ENCODE measurements at places on chromosomes 4 and X. TPM values are rescaled to one million over a fixed set of nuclear protein-coding genes. Genes with fewer than 3 reads are reported as not detected.

MAGEC2 gene
- total RNA-seq: not detected

- no peaks in the 10 kb centered on the region for H3K4me1 ChIP-seq
- no peak within 1 kb of the TSS for H3K4me3 ChIP-seq
- no peaks in the 10 kb centered on the region for H3K27me3 ChIP-seq
- DNase-seq: no peak
- no peaks in the 10 kb centered on the region for H3K36me3 ChIP-seq
Measured at GRCh38 chr4:48483006-48483776, at the start of gene SLC10A4. TSS of gene SLC10A4 (plus strand) at chr4:48483343. CDS start at chr4:48483562, 219 bp downstream.

DNA sequence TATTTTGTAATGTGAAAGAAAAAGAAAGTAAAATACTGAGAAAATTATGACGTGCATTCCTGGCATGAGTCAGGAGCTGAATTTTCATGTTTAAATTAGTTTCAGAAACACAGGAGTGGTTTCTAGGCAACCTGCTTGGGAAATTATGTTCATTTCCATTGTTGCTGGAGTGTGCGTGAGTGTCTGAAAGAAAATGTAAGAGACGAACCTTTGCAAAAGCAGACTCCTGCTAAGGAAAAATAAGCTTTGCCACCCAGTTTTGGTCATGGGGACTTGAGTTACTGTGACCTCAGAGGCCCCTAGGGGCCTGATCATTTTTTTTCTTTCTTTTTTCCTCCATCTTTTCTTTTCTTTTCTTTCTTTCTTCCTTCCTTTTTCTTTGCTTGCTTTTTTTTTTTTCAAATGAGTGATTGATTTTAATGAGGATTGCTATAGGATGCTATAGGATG, 18.8 kb upstream of the CHRNA9 start:
- H3K4me3 ChIP-seq: peak overlapping the region; percentile 65
- no peaks in the 10 kb centered on the region for H3K36me3 ChIP-seq
- DNase-seq: peak; percentile 74
- H3K27me3 ChIP-seq: no peaks in the 10 kb centered on the region
- H3K4me1 ChIP-seq: peaks cover 40% of the 10 kb centered on the region

- no peak overlapping the region for H3K27ac ChIP-seq
- DNase-seq: peak; percentile 51
- H3K4me1 ChIP-seq: no peaks in the 10 kb centered on the region
Measured at GRCh38 chr4:176789955-176790354, 2.8 kb downstream of the VEGFC start.

DNA sequence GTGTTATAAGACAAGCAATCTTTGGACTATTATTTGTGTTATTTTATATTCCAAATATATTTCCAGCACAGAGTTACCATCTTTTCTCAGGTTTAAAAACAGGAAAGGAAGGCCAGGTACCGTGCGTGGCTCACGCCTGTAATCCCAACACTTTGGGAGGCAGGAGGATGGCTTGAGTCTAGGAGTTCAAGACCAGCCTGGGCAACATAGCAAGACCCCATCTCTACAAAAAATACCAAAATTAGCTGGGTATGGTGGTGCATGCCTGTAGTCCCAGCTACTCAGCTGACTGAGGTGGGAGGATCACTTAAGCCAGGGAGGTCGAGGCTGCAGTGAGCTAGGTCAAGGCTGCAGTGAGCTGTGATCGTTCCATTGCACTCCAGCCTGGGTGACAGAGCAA, 140.0 kb downstream of the POLA1 start:
- no peak overlapping the region for H3K4me3 ChIP-seq
- H3K27ac ChIP-seq: no peak overlapping the region
- DNase-seq: no peak
- no peaks in the 10 kb centered on the region for H3K27me3 ChIP-seq
- peaks cover 14% of the 10 kb centered on the region for H3K4me1 ChIP-seq
- H3K36me3 ChIP-seq: no peaks in the 10 kb centered on the region

FAM149A gene
- 1.9 TPM for total RNA-seq

DDX53 gene
- not detected for total RNA-seq

KCND1 gene
- total RNA-seq: 2.6 TPM

DNA sequence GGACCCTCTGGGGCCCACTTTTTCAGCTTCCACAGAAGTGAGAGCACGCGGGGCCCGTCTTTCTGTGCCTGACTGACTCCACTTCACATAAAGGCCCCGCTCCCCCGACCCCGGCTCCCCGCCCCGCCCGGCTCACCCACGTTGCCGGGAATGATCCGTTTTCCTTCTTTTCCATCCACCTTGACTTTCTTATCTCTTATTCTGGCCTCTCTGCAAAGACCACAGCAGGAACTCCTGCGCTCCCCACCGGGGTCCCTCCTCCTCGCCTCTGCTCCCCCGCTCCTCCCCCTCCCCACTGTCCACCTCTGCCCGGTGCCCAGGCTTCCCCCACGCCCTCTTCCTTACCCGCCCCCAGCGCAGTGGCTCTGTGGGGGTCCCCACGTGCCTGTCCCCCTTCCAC, 54.2 kb upstream of the CLDN24 start:
- H3K36me3 ChIP-seq: no peaks in the 10 kb centered on the region
- no peak overlapping the region for H3K4me3 ChIP-seq
- DNase-seq: no peak
- H3K27me3 ChIP-seq: no peaks in the 10 kb centered on the region
- H3K4me1 ChIP-seq: no peaks in the 10 kb centered on the region
- H3K27ac ChIP-seq: no peak overlapping the region

DNA sequence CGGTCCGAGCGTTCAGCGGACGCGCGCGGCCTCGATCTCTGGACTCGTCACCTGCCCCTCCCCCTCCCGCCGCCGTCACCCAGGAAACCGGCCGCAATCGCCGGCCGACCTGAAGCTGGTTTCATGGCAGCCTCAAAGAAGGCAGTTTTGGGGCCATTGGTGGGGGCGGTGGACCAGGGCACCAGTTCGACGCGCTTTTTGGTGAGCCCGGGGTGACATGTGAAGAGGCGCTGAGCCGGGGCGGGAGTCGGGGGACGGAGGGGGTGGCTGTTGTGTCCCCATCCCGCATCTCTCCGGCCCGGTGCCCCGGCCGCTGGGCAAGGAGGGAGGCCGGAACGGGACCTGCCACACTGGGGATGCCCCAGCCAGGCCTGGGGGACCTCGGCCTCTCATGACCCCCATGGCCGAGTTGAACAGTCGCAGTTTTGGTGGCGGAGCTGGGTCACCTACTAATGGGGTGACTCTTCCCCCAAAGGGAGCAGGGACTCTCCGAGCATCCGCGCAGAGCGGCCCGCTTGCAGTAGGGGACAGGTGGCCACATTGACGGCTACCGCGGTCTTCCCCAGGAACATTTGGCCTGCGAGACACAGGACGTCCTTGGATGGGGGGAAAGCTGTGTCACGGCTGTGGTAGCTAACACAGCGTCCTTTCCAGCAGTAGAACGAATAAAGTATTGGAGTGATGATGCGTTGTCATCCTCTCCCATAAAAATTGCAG, at the start of gene GK:
TSS of gene GK (plus strand) at position 9 of the 717 bp plus-strand sequence. CDS start at position 124, 115 bp downstream.
- H3K4me1 ChIP-seq: peaks cover 39% of the 10 kb centered on the region
- H3K27ac ChIP-seq: peak within 1 kb of the TSS; percentile 68
- no peaks in the 10 kb centered on the region for H3K27me3 ChIP-seq

GRCh38 chr4:148692242-148692641, 250.0 kb upstream of the NR3C2 start:
- DNase-seq: no peak
- H3K27me3 ChIP-seq: no peaks in the 10 kb centered on the region
- H3K4me3 ChIP-seq: no peak overlapping the region
- H3K27ac ChIP-seq: no peak overlapping the region

DNA sequence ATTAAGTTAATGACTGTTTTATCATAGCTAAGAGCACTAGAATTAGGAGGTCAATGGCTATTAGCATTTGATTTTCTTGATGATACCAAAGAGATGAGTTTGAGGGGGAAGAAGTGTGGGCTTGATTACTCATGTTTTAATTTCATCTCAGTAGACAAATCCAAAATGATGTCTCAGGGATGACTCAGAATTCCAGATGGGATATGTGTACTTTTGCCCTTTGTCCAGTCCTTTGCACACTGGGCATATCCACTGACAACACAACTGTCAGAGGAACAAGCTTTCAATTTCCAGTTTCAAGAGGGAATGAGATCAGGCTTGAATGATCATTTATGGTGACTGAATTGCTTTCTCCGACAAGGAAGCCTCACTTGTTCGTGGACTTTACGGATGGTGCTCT, 325.3 kb upstream of the FTHL17 start:
- no peaks in the 10 kb centered on the region for H3K4me1 ChIP-seq
- no peak overlapping the region for H3K4me3 ChIP-seq
- H3K36me3 ChIP-seq: no peaks in the 10 kb centered on the region
- no peak for DNase-seq
- H3K27me3 ChIP-seq: no peaks in the 10 kb centered on the region

GRCh38 chrX:30568136-30568535, 9.4 kb downstream of the TASL start:
- DNase-seq: no peak
- H3K27me3 ChIP-seq: no peaks in the 10 kb centered on the region
- H3K36me3 ChIP-seq: no peaks in the 10 kb centered on the region
- H3K4me1 ChIP-seq: peaks cover 3% of the 10 kb centered on the region
- no peak overlapping the region for H3K4me3 ChIP-seq

GRCh38 chrX:40140706-40141499, 43.1 kb upstream of the BCOR start:
- H3K4me1 ChIP-seq: no peaks in the 10 kb centered on the region
- H3K27ac ChIP-seq: no peak overlapping the region
- H3K36me3 ChIP-seq: no peaks in the 10 kb centered on the region

DNA sequence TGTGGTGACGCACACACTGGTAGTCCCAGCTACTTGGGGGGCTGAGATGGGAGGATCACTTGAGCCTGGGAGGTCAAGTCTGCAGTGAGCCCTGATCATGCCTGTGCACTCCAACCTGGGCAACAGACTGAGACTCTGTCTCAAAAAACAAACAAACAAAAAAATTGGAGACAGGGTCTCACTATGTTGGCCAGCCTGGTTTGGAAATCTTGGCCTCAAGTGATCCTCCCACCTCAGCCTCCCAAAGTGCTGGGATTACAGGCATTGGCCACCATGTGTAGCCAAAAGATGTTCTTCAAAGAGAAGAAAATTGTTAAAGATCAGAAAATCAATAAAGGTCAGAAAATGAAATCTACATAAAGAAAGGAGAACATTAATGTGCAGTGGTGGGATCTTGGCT, 41.7 kb upstream of the ABCG2 start:
- H3K36me3 ChIP-seq: no peaks in the 10 kb centered on the region
- H3K27ac ChIP-seq: no peak overlapping the region
- no peaks in the 10 kb centered on the region for H3K27me3 ChIP-seq
- no peak for DNase-seq

Measured in Karpas-422 (cell line).